SK-N-SH (cell line): ENCODE measurements at places on chromosomes 12 and 14.

DNA sequence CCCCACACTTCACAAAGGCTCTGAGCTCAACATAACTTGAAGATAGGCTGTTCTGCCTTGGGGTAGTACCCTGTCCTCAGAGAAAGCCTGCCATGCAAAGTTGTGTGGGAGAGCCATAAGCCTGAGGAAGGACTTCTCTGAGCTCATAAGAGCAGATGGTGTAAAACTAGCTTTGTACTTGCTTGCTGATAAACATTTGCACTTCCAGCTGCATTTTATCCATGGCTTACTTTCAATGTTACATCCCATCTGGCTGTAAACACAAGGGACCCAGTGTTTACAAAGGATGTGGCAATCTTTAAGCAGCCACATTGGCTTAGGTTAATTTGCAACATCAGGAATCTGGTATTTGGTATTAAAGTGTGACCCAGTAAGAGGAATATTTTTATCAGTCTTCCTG is 258.1 kb downstream of the IPO8 start:
- no peak for DNase-seq

GRCh38 chr12:56900583-56900982 is 33.6 kb downstream of the SDR9C7 start:
- no peak for DNase-seq

DNA sequence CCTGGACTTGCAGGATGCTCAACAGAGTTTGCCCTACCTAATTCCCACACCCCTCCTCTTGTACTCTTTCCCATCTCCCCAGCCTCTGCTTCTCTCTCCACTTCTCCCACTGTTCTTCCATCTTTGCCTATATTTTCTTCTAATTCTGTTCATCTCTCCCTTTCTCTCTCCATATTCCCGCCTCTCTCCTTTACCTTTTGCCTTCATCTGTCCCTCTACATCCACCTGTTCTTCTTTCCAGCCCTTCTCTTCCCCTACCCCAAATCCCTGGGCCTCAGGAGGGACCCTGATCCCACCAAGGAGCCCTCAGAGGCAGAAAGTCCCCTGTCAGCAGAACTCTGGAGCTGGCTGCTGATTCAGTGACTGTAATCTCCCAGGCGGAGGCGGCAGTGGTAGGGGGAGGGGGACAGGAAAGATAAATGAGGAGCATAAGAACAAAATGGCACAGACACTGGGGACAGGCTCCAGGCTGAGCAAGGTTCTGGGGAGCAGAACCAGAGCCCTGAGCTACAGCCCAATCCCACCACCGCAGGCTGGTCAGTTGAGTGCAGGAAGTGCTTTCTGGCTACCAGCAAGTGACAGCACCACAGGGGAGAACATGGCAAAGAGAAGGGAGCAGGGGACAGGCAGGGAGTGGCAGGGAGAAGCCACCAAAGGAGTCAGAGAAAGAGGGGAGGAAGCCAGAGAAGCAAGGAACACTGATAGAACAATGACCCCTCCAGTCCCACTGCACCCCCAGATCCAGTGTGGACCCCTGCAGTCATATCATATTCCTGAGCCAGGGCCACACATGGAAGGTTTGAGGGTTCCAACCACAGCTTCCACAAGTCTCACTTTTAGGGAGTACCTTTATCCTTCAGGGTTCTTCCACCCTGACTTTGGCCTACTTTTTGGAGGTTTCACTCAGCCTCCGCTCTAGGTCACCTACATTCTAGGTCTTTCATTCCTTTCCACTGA is 27.0 kb downstream of the SMUG1 start:
- DNase-seq, result no peak

DNA sequence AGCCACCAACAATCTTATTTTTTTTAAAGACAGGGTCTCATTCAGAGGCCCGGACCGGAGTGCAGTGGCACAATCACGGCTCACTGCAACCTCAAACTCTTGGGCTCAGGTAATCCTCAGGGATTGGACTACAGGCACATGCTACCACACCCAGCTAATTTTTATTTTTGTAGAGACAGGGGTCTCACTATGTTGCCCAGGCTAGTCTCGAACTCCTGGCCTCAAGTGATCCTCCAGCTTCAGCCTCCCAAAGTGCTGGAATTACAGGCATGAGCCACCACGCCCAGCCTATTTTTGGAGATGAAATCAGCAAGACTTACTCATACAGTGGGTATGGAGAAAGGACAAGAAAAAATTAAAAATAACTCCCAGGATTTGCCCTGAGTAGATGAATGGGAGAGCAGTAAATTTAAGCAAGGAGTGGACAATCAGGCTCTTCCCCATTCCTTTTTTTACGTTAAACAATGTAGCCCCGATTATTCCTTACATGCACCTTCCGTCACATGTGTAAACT is 13.2 kb downstream of the FMNL3 start:
- DNase-seq, result no peak

DNA sequence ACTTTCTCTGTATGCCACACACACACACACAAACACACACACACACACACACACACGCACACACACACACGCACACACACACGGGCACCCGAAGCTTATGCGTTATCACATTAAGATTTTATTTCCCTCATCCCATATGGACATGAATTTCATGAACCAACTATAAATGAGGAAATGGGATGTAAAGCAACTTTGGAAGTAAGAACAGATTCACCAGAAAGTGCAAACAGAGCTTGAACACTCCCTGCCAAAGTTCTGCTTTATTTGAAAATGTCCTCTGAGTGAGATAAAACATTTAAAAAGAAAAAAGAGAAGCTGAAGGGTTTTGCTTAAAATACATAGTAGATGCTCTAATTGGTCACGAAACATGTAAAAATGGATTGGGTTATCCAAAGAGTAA is 90.4 kb upstream of the OTX2 start:
- DNase-seq, result no peak

- DNase-seq, result no peak
These were observed 5.8 kb upstream of the FRS2 start for GRCh38 chr12:69464428-69464827.

DNA sequence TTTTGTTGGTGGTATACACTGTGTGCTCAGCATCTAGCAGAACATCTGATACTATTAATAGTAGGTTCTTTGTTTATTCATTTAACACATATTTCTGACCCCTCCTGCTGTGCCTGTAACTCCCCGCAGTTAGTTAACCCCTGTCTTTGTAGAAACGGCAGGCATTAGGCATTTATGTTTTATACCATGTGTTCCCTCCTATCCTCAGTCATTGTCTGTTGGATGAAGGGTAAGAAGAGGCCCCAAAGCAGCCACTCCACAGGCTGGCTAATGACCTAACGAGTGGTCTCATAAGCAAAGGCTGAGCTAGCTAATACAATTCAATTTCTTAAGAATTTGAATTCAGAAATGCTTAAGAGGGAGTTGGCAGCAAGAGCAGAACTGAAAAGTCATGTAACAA is 170.8 kb downstream of the TMX1 start:
- no peak for DNase-seq

GRCh38 chr14:35234012-35234805 is 58.0 kb upstream of the PSMA6 start:
- DNase-seq, result no peak

GRCh38 chr14:68363466-68363842 is 429.4 kb downstream of the ZFP36L1 start:
- DNase-seq, result no peak

DNA sequence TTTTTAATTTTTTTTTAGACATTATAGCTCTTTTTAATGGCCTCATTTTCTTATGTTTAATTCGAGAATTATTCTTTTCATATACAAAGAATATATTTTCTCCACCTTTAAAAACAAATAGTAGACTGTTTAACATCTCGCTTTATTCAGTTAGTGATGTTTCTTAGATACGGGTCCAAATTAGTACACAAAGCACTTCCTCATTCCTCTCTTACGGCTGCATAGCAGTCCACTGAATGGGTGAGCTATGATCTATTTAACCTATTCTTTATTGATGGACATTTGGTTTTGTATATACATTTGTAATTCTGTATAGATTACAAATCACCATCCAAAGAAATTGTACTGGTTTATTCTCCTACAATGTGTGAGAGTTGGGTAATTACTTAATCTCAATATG is 8.3 kb upstream of the GPR162 start:
- no peak for DNase-seq

- no peak for DNase-seq
These were observed 52.1 kb downstream of the GALNT4 start for GRCh38 chr12:89472508-89472907.

DNA sequence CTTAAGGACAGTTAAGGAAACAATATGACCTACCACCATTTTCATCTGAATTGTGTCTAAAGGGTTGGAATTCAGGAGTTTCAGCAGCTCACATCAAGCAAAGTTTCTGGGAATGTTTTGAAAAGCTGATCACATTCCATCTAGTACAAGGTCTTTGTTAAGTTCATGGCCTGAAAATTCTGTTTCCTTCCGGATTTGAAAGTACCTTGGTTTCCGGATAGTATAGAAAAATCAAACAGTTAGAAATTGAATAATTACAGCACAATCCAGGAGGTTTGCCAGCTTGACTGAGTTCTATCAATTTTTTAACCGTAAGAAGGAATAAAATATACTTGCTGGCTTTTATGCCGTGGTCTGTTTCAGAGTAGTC is 136.5 kb downstream of the HMGA2 start:
- DNase-seq, result no peak

GRCh38 chr12:2212971-2213869 is 160.4 kb downstream of the CACNA1C start:
- peak; percentile 81 for DNase-seq

GRCh38 chr12:57031138-57031725 is 14.9 kb upstream of the TAC3 start:
- no peak for DNase-seq

DNA sequence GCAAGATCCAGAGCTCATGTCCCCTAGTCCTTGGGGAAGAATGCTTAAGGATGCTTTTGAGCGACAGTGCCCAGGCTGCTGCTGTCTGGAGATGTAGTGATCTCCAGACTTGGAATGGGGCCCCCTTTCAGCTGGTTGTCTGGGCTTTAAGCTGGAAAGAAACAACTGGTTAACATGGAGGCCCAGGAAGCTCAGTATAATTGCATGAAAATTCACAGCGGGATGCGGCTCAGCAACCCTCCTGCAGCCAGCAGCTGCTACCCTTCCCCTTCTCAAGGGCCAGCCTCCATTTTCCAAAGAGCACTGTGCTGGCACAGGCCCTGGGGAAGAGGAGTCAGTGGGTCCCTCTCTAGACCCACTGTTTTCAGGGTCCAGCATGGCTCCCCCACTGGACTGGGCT is 26.3 kb downstream of the RAB35 start:
- DNase-seq, result no peak

- no peak for DNase-seq
These were observed 138.6 kb downstream of the DUSP6 start for GRCh38 chr12:89213747-89214146.

DNA sequence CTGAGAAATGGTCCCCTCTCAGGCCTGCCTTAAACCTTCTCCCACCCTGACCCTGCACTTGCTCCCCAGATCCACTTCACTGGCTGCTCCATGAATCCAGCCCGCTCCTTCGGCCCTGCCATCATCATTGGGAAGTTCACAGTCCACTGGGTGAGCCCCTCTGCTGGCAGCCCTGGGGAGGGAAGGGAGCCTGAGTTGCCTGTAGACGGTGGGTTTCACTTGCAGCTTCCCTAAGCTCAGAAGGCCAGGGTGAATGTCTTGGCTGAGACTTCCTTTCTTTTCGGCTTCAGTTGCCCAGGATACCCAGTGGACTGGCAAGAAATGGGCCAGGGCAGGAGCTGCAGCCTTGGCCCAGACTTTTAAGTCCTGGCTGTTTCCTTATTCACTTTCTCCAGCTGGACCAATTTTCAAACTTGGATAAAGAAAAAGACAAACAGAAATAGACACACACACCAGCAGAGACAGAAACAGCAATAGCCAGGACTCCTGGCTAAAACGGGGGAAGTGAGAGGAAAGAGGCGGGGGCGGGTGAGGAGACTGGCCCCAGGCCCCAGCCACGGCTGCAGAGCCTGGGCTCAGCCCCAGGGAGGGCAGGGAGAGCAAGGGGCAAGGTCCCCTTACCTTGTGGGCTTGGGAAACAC is 2.0 kb downstream of the AQP6 start:
- DNase-seq, result no peak

GRCh38 chr14:95149441-95149840 is 7.9 kb downstream of the DICER1 start:
- no peak for DNase-seq

- DNase-seq, result no peak
These were observed 204.5 kb upstream of the G2E3 start for GRCh38 chr14:30354439-30354838.

DNA sequence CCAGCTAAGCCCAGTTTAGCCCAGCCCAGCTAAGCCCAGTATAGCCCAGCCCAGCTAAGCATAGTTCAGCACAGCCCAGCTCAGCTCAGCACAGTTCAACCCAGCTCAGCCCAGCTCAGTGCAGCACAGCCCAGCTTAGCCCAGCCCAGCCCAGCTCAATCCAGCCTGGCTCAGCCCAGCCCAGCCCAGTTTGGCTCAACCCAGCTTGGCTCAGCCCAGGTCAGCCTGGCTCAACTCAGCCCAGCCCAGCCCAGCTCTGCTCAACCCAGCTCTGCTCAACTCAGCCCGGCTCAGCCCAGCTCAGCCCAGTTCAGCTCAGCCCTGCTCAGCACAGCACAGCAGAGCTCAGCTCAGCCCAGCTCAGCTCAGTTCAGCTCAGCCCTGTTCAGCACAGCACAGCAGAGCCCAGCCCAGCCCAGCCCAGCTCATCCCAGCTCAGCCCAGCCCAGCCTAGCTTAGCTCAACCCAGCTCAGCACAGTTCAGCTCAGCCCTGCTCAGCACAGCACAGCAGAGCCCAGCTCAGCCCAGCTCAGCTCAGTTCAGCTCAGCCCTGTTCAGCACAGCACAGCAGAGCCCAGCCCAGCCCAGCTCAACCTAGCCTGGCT is 330.9 kb downstream of the TMEM121 start:
- DNase-seq, result no peak

- DNase-seq, result no peak
These were observed 12.0 kb downstream of the KIAA0586 start for GRCh38 chr14:58439476-58439875.
